ENCODE measurements at places on chromosomes 1 and 21. TPM values are rescaled to one million over a fixed set of nuclear protein-coding genes. Genes with fewer than 3 reads are reported as not detected.

The HJV gene
- total RNA-seq = not detected

The TOR1AIP1 gene
- 39.6 TPM for total RNA-seq

The LCE3D gene
- not detected for total RNA-seq

The CFHR2 gene
- total RNA-seq = not detected

The PTGS2 gene
- 2.5 TPM for total RNA-seq

The SIK1 gene
- total RNA-seq = 68.0 TPM

The DIRAS3 gene
- total RNA-seq = 0.52 TPM

The ZNF326 gene
- total RNA-seq = 27.7 TPM

The C1orf185 gene
- not detected for total RNA-seq

The SPRR5 gene
- total RNA-seq = not detected

The FCN3 gene
- not detected for total RNA-seq

The CHRM3 gene
- 1.1 TPM for total RNA-seq

The NBL1 gene
- total RNA-seq = 74.8 TPM

The SLAMF9 gene
- total RNA-seq = 0.43 TPM

GRCh38 chr1:205751036-205751651 lies 1.2 kb upstream of the NUCKS1 start:
- H3K4me3 ChIP-seq = no peak overlapping the region
- H3K27ac ChIP-seq = no peak overlapping the region
- peaks cover 2% of the 10 kb centered on the region for H3K36me3 ChIP-seq
- DNase-seq = no peak

DNA sequence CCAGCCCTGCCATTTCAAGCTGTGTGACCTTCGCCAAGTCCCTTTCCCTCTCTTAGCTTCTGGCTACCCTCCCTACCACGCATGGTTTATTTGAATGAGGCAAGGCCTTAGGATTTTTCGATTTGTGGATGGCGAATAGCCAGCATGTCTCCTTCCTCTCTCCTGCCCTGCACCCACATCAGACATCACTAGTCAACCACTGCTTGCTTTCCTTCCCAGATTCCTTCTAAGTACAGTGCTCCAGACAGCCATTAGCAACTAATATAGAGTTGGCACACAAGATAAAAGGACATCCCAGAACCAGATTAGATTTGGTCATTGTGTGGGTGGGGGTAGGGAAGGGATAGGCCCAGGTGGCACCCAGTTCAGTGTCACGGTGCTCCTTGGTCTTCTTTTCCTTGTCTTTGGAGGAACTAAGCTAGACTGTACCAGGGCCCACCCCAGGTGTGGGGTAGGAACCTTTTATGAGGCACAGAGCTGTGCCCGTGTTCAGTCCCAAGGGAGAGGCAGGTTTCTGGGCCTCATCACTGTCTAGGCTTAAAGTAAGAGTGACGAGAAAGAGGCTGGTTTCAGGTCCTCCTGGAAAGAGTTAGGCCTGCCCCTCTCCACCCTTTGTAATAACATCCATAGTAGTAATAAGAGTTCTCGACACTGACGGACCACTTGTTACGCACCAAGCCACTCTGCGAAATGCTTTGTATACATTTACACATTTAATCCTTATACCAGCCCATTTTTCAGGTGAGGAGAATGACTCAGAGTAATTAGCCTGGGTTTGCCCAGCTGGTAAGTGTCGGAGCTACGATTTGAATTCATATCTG lies 8.6 kb downstream of the ALPL start:
- peaks cover 29% of the 10 kb centered on the region for H3K27me3 ChIP-seq
- H3K4me1 ChIP-seq = no peaks in the 10 kb centered on the region
- DNase-seq = no peak

GRCh38 chr1:212582808-212583615 lies 25.5 kb upstream of the ATF3 start:
- no peak overlapping the region for H3K4me3 ChIP-seq
- peaks cover 1% of the 10 kb centered on the region for H3K27me3 ChIP-seq
- H3K4me1 ChIP-seq = peaks cover 5% of the 10 kb centered on the region
- no peaks in the 10 kb centered on the region for H3K36me3 ChIP-seq

DNA sequence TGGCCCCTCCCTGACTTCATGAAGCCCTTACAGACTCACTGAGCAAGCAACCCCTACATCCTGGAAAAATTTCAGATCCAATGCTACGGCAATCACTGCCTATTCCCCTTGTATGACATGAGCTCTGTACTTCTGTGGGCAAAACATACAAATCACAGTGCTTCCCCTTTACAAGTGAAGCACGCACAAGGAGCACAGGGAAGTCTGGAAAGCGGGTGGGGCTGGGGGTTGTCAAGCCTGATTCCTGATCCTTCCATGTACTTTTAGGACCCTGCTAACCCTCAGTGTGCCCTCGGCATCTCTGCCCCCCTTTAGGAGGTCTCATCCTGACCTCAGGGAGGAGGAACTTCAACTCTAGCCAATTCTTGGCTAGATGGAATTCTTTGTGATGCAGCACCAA lies 405.7 kb upstream of the POU3F1 start:
- no peaks in the 10 kb centered on the region for H3K27me3 ChIP-seq
- no peaks in the 10 kb centered on the region for H3K36me3 ChIP-seq
- H3K4me3 ChIP-seq = no peak overlapping the region
- H3K27ac ChIP-seq = peak overlapping the region; percentile 58
- peaks cover 49% of the 10 kb centered on the region for H3K4me1 ChIP-seq

GRCh38 chr1:110696818-110697217 lies 22.1 kb upstream of the KCNA3 start:
- H3K27me3 ChIP-seq = no peaks in the 10 kb centered on the region
- no peak overlapping the region for H3K4me3 ChIP-seq
- H3K27ac ChIP-seq = no peak overlapping the region
- H3K36me3 ChIP-seq = no peaks in the 10 kb centered on the region
- no peaks in the 10 kb centered on the region for H3K4me1 ChIP-seq

DNA sequence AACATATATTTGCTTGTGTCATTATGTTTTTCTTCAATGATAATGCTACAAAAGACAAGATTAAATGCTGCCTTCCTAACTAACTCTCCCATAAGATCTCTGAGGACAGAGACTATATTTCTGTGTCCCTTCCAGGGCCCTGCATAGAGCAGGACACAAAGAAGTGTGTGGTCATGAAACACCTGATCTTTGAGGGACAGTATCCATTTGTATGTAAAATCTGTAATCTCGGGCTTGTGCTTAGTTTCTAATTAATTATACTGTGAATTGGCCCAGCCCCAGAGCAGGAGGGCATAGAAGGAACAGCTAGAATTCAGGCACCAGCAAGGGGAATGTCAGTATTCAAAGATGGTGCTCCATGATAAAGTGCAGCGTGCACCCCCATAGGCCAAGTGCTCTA lies 374.9 kb downstream of the HHAT start:
- H3K4me3 ChIP-seq = no peak overlapping the region
- no peak for DNase-seq
- no peaks in the 10 kb centered on the region for H3K36me3 ChIP-seq
- no peak overlapping the region for H3K27ac ChIP-seq

DNA sequence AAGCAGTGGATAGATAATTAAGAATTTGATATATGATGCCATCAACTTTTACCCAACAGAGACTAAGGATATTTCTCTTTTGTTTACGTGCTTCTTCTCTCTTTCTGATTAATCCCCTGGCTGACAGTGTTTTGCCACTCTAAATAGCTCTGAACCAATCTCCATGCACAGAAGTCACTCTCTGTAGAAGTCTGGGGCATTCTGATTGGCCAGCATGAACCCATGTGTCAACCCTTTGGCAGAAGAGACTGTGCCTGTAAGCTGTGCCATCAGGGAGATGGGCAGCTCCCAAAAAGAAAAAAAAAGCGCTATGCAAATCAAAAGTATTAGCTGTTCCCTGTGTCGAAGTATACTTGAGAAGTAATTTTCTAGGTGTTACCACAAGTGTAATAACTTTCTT lies 34.1 kb upstream of the NRIP1 start:
- H3K27ac ChIP-seq = no peak overlapping the region
- no peak overlapping the region for H3K4me3 ChIP-seq
- no peaks in the 10 kb centered on the region for H3K4me1 ChIP-seq
- no peaks in the 10 kb centered on the region for H3K36me3 ChIP-seq

DNA sequence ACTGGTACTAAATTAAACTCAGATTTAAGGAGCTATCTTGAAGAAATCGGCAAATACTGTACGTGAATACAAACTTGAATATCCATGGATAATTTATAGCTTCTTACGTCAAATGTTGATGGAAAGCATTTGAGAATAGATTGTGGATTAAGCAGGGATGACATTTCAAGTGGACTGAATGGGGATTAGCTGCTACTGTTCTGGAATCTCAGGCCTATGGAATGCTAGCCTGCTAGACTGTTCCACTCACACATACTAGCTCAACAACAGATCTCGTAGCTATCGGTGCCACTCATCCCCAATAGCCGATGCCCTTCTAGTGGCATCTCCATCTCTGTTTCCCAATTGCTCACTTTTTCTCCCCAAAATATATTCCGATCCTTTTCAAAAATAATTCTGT lies 62.0 kb upstream of the USP25 start:
- no peaks in the 10 kb centered on the region for H3K36me3 ChIP-seq
- no peaks in the 10 kb centered on the region for H3K4me1 ChIP-seq
- H3K27ac ChIP-seq = no peak overlapping the region
- H3K27me3 ChIP-seq = no peaks in the 10 kb centered on the region
- no peak for DNase-seq

DNA sequence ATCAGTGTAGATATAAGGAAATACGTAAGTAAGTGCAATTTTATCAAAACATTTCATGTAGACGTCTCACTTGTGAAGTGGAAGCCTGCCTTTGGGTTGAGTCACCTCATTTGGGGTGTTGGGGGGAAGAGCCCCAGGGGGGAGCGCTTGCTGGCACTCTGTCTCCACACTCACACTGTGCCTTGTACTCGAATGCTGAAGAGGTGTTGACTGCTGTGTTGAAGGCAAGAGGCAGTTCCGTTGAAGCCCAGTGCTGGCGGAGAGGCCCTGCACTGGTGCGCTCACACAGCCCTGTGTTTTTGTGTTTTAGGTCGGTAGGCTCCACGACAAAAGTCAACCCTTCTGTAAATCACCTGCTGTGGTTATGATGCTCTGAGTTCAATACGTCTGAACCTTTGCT lies 131.9 kb upstream of the COL6A1 start:
- H3K4me1 ChIP-seq = peaks cover 4% of the 10 kb centered on the region
- no peak for DNase-seq
- no peak overlapping the region for H3K27ac ChIP-seq
- no peaks in the 10 kb centered on the region for H3K36me3 ChIP-seq
- H3K27me3 ChIP-seq = no peaks in the 10 kb centered on the region

DNA sequence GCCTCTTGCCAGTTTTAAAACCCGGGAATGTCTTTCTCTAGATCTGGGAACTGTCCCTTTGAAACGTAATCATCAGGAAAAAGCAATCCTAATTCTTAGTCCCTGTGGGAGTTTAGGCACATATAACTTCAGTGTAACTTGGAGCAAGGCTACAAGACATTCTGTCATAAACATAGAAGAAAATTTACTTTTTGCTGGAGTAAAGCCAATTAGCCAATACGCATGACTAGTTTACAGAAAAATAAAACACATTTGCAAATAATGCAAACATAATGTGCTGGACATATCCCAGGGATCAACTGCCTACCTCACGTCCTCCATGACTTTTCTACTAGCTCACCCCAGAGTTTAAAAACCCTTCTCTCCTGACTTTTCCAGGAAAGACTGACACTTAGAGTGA lies 970.6 kb downstream of the MRPL39 start:
- no peaks in the 10 kb centered on the region for H3K36me3 ChIP-seq
- no peaks in the 10 kb centered on the region for H3K27me3 ChIP-seq
- no peak for DNase-seq
- no peak overlapping the region for H3K4me3 ChIP-seq

- peaks cover 18% of the 10 kb centered on the region for H3K4me1 ChIP-seq
- H3K27me3 ChIP-seq = no peaks in the 10 kb centered on the region
- H3K27ac ChIP-seq = no peak overlapping the region
- no peak overlapping the region for H3K4me3 ChIP-seq
- H3K36me3 ChIP-seq = no peaks in the 10 kb centered on the region
Measured at GRCh38 chr1:101239095-101240040, 2.5 kb downstream of the S1PR1 start.

- H3K4me1 ChIP-seq = peaks cover 58% of the 10 kb centered on the region
- peak overlapping the region; percentile 93 for H3K27ac ChIP-seq
- no peaks in the 10 kb centered on the region for H3K36me3 ChIP-seq
Measured at GRCh38 chr1:214475746-214476145, 75.7 kb downstream of the PTPN14 start.

- no peak overlapping the region for H3K27ac ChIP-seq
- H3K36me3 ChIP-seq = no peaks in the 10 kb centered on the region
- peaks cover 5% of the 10 kb centered on the region for H3K27me3 ChIP-seq
- no peak for DNase-seq
- no peak overlapping the region for H3K4me3 ChIP-seq
- no peaks in the 10 kb centered on the region for H3K4me1 ChIP-seq
Measured at GRCh38 chr1:226574591-226575435, 26.2 kb downstream of the STUM start.

GRCh38 chr1:1841575-1841995 lies 49.3 kb downstream of the GNB1 start:
- no peak for DNase-seq
- no peak overlapping the region for H3K4me3 ChIP-seq
- no peaks in the 10 kb centered on the region for H3K4me1 ChIP-seq
- H3K27me3 ChIP-seq = no peaks in the 10 kb centered on the region
- peaks cover 3% of the 10 kb centered on the region for H3K36me3 ChIP-seq

GRCh38 chr21:24200052-24200451 lies 1407.2 kb downstream of the MRPL39 start:
- no peak overlapping the region for H3K27ac ChIP-seq
- no peaks in the 10 kb centered on the region for H3K4me1 ChIP-seq
- no peaks in the 10 kb centered on the region for H3K36me3 ChIP-seq

GRCh38 chr21:44739316-44739715 lies 27.9 kb upstream of the TSPEAR start:
- H3K27me3 ChIP-seq = peaks cover 2% of the 10 kb centered on the region
- H3K4me3 ChIP-seq = no peak overlapping the region
- DNase-seq = no peak
- H3K4me1 ChIP-seq = no peaks in the 10 kb centered on the region

- no peak overlapping the region for H3K27ac ChIP-seq
- no peak for DNase-seq
- no peaks in the 10 kb centered on the region for H3K27me3 ChIP-seq
- no peaks in the 10 kb centered on the region for H3K36me3 ChIP-seq
- H3K4me1 ChIP-seq = peaks cover 7% of the 10 kb centered on the region
- no peak overlapping the region for H3K4me3 ChIP-seq
Measured at GRCh38 chr1:160371346-160371631, 4.4 kb downstream of the NHLH1 start.

- no peak overlapping the region for H3K27ac ChIP-seq
- H3K4me3 ChIP-seq = no peak overlapping the region
Measured at GRCh38 chr1:202237052-202237451, 43.5 kb downstream of the LGR6 start.

DNA sequence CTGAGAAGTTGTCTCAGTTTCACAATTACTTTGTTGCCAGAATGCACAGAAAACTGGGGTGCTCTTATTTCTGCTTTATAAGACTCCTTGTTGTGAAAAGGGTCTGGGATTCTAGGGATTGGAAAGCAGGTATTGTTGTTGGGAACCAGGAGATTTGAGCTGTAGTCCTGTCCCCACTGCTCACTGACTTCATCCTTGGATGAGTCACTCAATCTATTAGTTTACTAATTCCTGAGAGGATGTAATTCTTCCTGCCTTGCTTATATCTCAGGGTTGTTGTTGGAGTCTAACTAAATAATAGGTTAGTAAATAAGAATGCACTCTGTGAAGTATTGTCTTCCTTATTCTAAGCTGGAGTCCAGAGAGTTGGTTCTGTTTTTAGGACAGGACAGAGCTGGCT lies 172.5 kb upstream of the GALNT2 start:
- H3K36me3 ChIP-seq = no peaks in the 10 kb centered on the region
- H3K27me3 ChIP-seq = no peaks in the 10 kb centered on the region
- DNase-seq = no peak
